GM13977 (cell line): ENCODE measurements at places on chromosomes 1 and 21.

- DNase-seq = no peak
Observed at GRCh38 chr1:244104309-244105060, 53.4 kb downstream of the ZBTB18 start.

GRCh38 chr1:17065666-17066065 is 11.8 kb upstream of the SDHB start:
- DNase-seq = no peak

DNA sequence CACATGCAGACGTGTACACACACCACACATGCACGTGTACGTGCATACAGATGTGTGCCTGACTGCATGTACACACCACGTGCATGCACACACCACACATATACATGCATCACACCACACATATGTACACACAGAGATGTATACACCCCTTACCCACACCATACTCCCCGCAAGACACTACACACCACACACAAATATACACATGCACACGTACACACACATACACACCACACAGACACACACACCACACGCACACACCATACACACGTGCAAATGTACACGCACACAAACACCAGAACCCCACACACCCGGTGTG is 9.7 kb downstream of the ITGB2 start:
- DNase-seq = no peak

DNA sequence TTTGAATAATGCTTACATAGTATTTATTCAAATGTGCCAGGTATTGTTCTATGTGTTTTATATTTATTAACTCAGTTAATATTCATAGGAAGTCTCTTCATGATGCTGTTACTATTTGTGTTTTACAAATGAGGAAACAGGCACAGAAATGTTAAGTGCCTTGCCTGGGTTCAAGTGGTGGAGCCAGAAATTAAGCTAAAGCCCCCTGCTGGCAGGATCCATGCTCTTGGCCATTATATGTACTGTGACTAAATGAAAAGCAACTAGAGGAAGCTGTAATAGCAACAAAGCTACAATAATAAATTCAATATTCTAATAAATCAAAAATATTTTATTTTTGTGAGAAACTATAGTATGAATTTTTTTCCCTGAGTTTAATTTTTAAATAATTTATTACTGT is 30.0 kb downstream of the IARS2 start:
- DNase-seq = no peak

DNA sequence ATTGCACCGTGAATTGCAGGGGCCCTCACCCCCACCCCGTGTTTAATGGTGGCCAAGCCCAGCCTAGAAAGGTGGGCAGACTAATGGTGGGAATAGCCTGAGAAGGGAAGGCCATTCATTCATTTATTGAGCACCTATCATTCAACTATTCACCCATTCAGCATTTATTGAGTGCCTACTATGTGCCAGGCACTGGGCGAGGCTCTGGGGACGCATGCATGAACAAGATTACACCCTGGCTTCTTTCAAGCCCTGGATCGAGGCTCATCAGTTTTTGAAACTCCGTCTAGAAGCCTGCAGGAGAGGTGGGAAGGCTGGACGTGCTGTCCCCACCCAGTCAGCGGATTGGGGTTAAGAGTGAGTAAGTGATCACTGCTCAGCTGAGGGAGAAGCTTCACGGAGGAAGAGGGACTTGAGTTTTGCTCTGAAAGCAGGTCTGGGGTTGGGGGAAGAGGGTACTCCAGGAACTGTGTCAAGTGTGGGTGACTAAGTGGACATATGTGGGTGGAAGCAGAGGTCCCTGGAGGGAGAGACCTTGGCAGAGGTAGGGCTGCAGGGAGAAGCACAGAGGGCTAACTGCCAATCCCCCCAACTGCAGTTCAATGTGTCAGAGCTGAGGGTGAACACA is 35.6 kb downstream of the MEF2D start:
- no peak for DNase-seq

DNA sequence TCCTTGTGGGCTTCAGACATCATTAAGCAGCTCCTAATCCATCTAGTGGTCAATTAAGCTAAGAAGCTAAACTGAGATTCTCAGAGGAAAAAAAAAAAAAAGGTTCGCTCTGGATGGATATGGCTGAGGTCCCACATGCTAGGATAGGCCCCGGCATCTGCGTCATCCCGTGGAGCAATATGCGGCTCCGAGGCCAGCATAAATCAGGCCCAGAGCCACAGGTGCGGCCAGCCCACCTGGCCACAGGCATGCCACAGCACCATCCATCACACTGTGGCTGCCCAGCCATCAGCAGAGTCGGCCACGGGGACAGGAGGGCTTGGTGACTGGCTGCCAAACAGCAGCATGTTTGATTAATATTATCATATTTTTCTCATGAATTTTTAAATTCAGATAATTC is 106.9 kb upstream of the TIAM1 start:
- DNase-seq = no peak
